Suppressor macrophage treated with lipopolysaccharide for 1 hour (primary cell): ENCODE measurements at places on chromosomes 1 and 21.
A peak's percentile ranks its signal among the peaks of the same experiment; 100 is the strongest.

GRCh38 chr1:202703191-202703590, 7.1 kb downstream of the SYT2 start:
- no peak for DNase-seq

- DNase-seq = no peak
Measured at GRCh38 chr21:44677881-44678280, 4.1 kb downstream of the KRTAP12-1 start.

- DNase-seq = no peak
Measured at GRCh38 chr1:241716915-241717656, 65.0 kb downstream of the WDR64 start.

- DNase-seq = no peak
Measured at GRCh38 chr1:1250786-1251284, 4.3 kb upstream of the C1QTNF12 start.

GRCh38 chr1:198623752-198624647, 14.8 kb upstream of the PTPRC start:
- DNase-seq = no peak

DNA sequence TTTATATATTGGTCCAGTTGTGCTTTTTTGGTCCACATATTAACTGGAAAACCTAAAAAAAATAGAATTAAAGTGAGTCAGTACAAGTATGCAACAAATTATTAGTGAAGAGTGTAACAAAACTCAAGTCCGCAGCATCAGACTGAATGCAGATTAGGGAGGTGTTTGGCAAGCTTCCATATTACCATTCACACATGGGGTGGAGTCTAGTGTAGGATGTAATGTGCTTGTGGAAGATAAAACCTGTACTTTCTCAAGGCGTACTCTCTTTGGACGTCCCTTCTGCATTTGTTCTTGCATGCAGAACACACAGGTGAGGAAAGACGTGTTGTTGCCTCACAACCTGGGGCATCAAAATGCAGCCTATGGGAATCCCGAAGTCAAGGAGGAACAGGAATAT, 668.7 kb downstream of the MRPL39 start:
- no peak for DNase-seq

DNA sequence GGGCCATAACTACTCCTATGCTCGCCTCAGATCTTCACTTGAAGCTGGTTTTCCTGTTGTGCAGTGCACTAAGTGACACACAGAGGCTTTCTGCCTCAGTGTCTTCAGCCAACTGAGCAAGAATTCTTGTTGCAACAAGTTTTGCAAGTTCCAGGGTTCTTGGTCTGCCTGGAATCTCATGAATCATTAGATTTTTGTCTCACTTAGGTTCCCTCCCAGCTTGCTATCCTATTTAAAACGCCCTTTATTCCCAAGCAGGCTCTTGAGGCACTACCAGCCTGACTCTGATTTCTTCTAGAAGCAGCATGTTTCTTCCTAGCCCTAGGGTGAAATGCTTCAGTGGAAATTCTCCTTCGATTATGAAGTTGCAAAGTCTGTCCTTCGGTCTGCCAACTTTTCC, 158.8 kb downstream of the C1orf21 start:
- DNase-seq = no peak

DNA sequence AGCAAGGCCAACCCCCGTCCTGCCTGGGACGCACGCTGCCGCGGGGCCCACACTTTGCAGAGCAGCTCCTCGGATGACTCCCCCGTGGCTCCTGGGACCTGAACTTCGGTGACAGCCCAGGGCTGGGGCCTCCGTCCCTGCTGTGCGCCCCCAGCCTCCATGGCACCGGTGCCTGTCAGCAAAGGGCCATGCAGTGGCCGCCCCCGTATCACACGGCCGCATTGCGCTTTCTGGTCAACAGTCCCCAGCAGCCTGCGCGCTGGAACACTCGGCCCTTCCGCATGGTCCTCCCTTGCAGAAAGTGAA, 18.0 kb downstream of the NADK start:
- no peak for DNase-seq

DNA sequence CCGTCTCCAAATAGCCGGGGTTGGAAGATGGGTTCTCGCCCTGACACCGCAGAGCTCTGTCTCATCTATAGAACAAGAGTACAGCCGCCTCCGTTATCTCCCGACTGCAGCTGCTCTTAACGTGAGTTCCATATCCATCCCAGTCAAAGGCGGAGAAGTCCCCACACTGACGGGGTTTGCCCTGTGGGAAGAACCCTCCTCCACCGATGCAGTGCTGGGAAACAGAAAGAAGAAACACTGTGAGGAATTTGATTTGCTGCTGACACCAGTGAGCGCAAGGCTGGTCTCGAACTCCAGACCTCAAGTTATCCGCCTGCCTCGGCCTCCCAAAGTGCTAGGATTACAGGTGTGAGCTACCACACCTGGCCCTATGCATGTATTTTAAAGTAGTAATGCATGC, 9.5 kb downstream of the ITLN2 start:
- no peak for DNase-seq

GRCh38 chr1:101371259-101371658, 134.4 kb downstream of the S1PR1 start:
- DNase-seq = no peak

DNA sequence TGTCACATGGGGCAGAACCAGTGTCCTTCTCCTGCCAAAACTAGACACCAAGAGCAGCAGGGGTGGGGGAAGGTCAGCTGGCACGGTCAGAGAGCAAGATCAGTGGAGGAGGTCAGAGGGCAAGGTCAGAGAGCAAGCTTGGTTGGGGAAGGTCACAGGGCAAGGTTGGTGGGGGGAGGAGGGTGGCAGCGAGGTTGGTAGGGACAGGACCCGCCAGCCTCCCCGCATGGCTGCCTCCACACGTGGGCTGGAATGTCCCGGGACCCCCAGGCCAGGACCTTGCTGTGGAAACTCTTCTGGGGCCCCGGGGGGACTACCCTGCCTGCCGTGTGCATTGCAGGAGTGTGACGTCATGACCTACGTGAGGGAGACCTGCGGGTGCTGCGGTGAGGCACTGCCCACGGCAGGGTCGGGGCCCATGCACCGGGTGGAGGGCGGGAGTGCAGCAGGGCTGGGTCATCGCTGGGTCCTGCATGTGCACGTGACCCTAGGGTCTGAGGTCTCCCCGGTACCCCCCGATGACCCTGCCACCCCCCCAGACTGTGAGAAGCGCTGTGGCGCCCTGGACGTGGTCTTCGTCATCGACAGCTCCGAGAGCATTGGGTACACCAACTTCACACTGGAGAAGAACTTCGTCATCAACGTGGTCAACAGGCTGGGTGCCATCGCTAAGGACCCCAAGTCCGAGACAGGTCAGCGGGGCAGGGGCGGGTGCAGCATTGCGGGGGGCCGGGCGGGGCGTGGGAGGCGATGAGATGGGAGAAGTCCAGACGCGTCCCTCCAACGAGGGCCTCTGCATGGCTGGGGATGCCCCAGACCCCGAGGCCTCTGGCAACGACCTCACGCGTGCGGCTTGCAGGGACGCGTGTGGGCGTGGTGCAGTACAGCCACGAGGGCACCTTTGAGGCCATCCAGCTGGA, 27.3 kb downstream of the COL6A2 start:
- DNase-seq = no peak

DNA sequence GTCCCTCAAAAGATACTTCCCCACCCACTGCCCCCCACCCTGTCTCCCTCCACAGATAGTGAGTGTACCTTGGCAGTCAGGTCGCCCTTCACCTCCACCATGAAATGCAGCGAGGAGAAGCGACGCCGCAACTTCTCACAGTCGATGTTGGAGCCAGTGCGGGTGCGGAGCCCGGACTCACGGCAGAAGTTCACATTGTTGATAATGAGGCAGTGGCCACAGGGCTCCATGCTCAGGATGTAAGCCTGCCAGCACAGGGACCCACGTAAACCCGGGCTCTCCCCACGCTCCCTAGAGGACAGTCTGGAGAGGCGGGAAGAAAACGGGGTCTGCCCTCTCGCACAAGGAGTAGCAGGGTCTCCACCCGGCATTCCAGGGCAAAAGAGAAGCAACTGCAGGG, 17.2 kb downstream of the CASP9 start:
- DNase-seq = no peak

- no peak for DNase-seq
Measured at GRCh38 chr1:43818691-43819090, 111.4 kb downstream of the ST3GAL3 start.

DNA sequence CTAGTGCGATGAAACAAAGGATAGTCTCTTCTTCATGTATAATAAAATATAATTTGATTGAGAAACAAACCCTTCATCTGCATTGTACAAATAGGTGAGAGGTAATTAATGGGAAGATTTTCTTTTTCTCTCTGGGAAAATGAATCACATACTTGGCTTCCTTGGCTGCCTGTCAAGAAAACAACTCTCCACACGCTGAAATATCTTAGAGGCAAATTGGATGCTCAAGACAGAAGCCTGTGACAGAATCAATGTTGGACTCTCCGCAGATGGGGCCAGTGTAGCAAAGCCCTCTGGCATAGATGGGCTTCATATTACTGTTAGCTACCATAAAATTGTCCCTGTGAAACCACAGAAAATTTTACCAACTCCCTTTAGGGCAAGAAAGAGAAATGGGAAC, 186.6 kb downstream of the GRIK1 start:
- DNase-seq = peak; percentile 3

DNA sequence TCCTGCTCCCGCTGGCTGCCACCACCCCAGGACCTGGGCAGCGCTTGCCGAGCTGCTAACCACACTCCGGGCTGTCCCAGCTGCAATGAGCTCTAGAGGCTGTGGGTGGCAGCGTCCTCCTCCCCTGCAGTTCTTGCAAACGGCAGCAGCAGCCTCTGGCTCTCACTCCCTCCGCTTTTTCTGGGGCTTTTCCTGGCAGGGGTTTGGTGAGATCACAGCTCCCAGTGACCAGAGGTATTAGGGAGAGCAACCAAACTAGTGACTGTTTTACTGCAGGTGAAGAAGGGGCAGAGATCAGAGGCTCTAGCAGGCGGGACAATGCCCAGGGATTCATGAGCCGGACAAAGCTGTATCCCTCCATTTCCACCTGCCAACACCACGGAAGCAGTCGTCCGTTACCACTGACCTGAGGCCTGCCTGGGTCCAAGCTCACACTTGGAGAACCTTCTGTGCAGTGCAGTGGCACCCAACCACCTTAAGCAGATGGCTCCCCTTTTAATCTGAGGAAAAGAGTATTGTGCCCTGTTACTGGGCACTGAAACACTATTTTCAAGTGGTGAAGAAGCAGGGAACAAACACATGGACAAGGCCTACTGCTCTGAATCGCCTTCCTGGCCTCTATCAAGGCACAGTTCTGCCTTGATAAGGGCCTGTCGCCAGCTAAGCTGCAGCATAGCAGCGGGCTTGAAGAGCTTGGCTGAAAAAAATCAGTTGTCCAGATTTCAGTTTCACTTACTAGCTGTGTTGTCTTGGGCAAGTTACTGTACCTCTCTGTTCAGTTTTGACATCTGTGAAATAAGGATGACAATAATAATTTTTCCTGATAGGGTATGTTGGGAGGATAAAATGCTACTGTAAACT, at the start of gene F5:
Gene F5, minus strand, starts transcription at position 87 of the 861 bp plus-strand sequence. CDS start 95 bp downstream, outside the sequence.
- DNase-seq = peak; percentile 90

- DNase-seq = no peak
Measured at GRCh38 chr1:81220614-81221071, 580.1 kb upstream of the ADGRL2 start.

DNA sequence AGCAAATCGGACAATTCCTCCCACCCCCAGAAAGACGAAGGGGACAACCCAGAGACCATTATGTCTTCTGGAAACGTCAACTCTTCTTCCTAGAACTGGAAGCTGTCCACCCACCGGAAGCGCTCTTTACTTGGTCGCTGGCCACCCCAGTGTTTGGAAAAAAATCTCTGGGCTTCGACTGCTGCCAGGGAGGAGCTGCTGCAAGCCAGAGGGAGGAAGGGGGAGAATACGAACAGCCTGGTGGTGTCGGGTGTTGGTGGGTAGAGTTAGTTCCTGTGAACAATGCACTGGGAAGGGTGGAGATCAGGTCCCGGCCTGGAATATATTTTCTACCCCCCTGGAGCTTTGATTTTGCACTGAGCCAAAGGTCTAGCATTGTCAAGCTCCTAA, 3.2 kb downstream of the S1PR1 start:
- no peak for DNase-seq

DNA sequence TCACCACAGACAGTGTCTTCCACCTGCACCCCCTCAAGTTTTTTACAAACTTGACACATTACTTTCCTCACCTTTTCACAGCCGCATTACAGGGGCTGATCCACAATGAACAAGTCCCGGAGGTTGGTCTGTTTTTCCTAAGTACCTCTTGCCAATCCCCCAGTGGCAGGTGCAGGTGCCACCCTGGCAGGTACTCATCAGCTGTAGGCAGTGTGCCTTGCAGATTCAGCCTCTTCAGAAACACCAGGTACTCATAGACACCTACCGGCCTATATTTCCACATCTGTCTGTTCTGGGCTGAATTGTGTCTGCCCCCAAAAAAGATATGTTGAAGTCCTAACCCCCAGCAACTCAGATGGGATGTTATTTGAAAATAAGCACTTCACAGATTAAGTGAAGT, 81.4 kb upstream of the CNIH3 start:
- no peak for DNase-seq

DNA sequence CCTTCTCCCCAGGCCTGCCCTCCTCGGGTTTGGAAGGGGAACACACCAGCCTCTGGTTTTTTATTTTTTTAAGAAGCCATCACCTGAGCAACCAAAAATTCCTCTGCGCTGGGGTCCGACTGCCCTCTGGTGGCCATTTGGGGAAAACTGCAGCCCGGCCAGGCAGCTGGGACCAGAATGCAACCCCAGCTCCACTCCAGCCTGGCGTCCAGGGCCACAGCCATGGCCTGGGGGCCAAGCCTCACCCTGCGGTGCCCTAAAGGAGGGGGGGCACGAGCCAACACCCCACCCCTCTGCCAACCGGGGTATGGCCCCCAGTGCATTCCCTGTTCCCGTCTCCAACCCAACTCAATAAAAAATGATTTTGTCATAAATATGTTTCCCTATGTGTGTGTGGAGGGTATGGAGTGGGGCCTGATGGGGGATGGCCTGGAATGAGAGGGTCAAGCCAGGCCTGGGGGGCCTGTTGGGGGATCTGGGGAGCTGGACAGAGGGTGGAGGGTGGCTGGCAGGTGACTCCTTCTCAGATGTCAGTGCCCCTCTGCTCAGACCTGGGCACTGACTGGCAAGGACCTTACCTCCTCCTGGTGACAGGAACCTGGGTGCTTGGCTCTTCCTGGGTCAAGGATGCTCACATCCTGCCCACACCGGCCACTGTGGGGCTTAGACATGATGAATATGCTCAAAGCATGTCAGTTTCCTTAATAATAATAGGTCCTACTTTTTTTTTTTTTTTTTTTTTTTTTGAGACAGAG, 3.2 kb downstream of the GPR3 start:
- peak; percentile 80 for DNase-seq
